Brain microvascular endothelial cell (primary cell): ENCODE measurements at places on chromosomes 3 and 15.

- peak; percentile 92 for DNase-seq
Observed at GRCh38 chr3:70849911-70850699, 537.7 kb upstream of the MDFIC2 start.

- DNase-seq: peak; percentile 22
Observed at GRCh38 chr15:76177491-76178040, 117.8 kb downstream of the TMEM266 start.

DNA sequence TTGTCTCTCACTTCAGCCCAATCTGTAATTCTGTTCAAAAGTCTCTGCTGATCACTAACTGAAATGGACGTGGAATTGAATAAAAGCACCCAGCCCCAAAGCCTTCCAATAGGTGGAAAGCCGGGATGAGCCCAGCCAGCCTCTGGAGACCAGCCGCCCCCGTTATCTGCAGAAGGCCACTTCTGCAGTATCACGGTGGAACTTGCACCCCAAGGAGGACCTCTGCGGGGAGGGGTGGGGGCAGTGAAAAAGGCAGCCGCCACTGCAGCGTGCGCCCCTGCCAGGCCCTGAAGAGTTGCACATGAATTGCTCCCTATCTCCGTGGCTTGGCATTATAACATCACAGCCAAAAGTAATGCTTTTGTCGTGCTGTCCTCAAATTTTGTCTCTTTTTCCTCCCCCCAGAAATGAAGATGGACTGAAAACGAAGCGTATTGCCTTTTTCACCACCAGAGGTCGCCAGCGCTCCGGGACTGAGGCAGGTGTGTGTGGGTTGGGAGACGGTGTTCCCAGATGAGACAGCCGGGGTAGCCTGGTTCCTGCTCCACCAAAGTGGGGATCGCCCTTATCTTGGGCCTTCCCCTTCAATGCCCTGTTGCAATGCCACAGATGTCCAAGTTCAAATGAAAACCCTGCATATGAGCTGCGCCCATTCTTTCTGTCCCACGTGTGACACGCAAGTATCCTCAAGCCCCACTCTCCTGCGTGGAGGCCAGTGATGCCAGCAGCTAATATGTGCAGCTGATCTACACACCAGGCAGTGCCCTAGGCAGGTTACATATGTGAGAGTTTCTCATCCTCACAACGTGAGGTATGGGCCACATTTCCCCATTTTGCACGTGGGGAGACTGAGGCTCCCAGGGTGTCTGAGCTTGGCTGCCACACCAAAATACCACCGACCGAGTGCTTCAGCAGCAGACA is 96.0 kb downstream of the LRRK1 start:
- DNase-seq: peak; percentile 45

DNA sequence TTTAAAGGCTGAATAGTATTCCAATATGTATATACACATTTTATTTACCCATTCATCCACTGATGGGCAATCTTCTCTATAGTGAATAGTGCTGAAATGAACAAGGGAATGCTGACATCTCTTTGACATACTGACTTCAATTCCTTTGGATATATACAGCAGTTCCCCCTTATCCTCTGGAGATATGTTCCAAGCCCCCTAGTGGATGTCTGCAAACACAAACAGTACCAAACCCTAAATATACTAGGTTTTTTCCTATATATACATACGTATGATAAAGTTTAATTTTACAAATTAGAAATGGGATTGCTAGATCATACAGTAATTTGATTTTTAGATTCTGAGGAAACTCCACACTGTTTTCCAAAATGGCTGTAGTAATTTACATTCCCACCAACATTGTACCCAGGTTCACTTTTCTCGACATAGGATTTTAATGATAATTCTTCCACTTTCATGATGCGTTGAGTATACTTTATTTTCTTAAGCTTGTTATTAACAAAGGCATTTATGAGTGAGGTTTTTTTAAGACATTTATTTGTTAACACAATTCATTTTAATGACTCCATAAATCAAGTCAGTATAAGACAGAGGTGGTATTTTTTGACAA is 38.2 kb downstream of the VPS13C start:
- DNase-seq: no peak

DNA sequence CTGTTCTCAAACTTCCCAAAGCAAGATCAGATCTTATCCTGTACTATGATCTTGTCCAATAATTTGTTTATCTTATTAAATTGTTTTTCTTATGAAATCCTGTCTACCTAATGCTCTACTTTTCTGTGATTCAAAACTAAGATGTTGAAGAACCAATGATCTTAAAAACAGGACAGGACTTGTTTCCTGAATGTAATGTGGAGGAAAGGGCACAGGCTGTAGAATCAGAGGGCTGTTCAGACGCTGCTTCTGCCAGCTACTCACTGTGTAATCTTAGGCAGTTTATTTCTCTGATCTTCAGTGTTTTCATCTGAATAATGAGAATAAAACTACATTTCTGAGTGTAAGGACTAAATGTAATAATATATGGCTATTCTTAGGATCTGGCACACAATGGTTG is 20.1 kb upstream of the DMXL2 start:
- no peak for DNase-seq
